ENCODE measurements at places on chromosomes 6 and 20. TPM values are rescaled to one million over a fixed set of nuclear protein-coding genes. Genes with fewer than 3 reads are reported as not detected.

CD83 gene
- 0.55 TPM for total RNA-seq

ZNF217 gene
- total RNA-seq = 32.1 TPM

SHLD1 gene
- total RNA-seq = 5.1 TPM

KCNK16 gene
- total RNA-seq = not detected

GABRR2 gene
- 2.5 TPM for total RNA-seq

DOK5 gene
- 5.7 TPM for total RNA-seq

TCFL5 gene
- 11.1 TPM for total RNA-seq

GTF2H4 gene
- 51.0 TPM for total RNA-seq

SLC25A27 gene
- 3.4 TPM for total RNA-seq

Measured in endothelial cell of umbilical vein (primary cell).